ENCODE measurements at places on chromosomes 7 and 10.

DNA sequence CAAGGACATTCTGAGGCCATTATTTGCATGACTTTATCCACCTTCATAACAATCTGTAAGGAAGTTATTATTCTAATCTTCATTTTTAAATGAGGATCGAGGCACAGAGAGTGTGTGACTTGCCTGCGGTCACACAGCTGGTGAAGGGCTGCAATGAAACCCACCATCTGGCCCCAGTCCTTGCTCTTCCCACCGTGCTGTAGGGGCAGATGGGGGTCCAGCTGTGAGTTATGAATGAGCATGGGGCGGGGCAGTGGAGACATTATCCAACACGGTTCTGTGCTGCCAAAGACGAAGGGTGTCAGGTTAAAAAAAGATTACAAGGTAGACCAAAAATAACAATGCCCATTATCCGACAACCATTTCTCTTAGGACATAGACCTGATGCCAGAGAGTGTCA lies 417.5 kb upstream of the MGMT start:
- H3K4me3 ChIP-seq, result no peak overlapping the region
- no peak for DNase-seq
- H3K27ac ChIP-seq, result no peak overlapping the region
- no peaks in the 10 kb centered on the region for H3K36me3 ChIP-seq

GRCh38 chr10:26879744-26880143 lies 19.0 kb upstream of the ABI1 start:
- no peak overlapping the region for H3K27ac ChIP-seq
- peaks cover 25% of the 10 kb centered on the region for H3K27me3 ChIP-seq
- DNase-seq, result no peak
- no peaks in the 10 kb centered on the region for H3K4me1 ChIP-seq
- no peaks in the 10 kb centered on the region for H3K36me3 ChIP-seq

DNA sequence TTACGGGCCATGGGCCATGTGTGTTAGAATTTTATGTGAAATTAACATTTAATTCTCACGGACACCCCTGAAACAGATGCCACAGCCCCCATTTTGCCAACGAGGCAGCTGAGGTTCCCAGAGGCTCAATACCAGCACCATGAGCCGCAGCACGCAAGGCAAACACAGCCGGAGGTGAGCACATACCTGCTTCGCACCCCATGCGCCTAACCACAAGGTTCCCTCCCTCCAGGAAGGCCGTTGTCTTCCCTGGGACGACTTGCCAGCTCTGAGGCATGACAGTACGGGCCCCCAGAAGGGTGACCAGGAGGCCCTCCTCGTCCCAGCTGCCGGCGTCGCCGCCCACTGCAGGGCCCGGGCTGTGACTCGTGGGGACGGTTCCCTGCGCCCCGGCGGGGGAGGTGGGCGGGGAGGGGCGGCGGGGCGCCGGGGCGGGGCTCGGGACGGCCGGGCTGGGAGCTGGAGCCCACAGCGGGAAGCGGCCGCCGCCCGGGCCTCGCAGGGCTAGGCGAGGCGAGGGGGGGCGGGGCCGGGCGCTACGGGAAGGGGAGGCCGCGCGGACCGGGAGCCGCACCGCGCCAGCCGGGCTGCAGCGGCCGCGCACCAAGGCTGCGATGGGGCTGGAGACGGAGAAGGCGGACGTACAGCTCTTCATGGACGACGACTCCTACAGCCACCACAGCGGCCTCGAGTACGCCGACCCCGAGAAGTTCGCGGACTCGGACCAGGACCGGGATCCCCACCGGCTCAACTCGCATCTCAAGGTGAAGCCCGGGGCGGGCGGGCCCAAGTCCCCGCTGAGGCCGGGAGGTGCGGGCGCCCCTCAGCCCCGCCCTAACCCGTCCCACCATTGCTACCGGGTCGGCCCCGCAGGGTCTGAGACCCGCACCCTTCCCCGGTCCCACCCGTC lies at the start of gene CAV2:
TSS of gene CAV2 (plus strand) at position 571 of the 910 bp plus-strand sequence. CDS start at position 615, 44 bp downstream.
- H3K27me3 ChIP-seq, result peaks cover 22% of the 10 kb centered on the region
- H3K36me3 ChIP-seq, result no peaks in the 10 kb centered on the region
- peak within 1 kb of the TSS; percentile 76 for H3K27ac ChIP-seq
- no peak for DNase-seq
- H3K4me3 ChIP-seq, result peak within 1 kb of the TSS; percentile 91

DNA sequence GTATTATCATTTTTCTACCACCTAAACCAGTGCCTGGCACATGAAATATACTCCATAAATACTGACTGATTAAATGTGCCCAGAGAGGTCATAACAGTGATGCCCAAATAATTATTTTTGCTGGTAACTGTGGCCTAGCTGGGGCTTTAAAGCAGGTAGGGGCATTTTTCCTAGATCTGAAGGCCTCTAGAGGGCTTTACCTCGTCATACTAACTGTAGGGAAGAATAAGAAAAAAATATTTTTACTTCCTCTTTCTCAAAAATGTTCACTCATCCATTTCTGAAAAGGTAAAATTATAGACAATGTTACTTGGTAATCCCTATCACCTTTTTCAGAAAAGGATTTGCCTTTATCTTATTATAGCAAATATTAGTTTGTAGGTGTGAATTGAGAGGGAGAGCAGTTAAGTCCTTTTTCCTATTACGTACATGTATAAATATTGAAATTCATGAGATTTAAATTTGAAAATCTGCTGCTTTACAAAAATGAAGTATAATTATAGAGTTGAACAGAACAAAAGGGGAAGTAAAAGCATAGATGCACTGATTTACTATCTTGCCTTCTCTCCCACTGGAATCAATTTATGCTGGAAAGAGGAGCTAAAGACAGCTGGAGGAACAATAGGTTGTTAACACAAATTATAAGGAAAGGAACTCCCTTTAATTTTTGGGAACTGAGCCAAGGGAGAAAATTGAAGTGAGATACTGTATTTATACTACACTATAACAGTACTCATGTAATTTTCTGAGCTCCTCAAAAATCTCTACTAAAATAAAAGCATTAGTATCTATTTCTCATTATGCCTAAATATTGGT lies 71.5 kb upstream of the NOBOX start:
- no peaks in the 10 kb centered on the region for H3K36me3 ChIP-seq
- H3K4me3 ChIP-seq, result no peak overlapping the region
- no peak for DNase-seq
- H3K4me1 ChIP-seq, result no peaks in the 10 kb centered on the region
- no peak overlapping the region for H3K27ac ChIP-seq

- peaks cover 9% of the 10 kb centered on the region for H3K4me1 ChIP-seq
- peaks cover 42% of the 10 kb centered on the region for H3K27me3 ChIP-seq
- H3K4me3 ChIP-seq, result peak overlapping the region; percentile 72
- no peak overlapping the region for H3K27ac ChIP-seq
- H3K36me3 ChIP-seq, result no peaks in the 10 kb centered on the region
These were observed 2.1 kb upstream of the BNIP3 start for GRCh38 chr10:131983780-131984179.

DNA sequence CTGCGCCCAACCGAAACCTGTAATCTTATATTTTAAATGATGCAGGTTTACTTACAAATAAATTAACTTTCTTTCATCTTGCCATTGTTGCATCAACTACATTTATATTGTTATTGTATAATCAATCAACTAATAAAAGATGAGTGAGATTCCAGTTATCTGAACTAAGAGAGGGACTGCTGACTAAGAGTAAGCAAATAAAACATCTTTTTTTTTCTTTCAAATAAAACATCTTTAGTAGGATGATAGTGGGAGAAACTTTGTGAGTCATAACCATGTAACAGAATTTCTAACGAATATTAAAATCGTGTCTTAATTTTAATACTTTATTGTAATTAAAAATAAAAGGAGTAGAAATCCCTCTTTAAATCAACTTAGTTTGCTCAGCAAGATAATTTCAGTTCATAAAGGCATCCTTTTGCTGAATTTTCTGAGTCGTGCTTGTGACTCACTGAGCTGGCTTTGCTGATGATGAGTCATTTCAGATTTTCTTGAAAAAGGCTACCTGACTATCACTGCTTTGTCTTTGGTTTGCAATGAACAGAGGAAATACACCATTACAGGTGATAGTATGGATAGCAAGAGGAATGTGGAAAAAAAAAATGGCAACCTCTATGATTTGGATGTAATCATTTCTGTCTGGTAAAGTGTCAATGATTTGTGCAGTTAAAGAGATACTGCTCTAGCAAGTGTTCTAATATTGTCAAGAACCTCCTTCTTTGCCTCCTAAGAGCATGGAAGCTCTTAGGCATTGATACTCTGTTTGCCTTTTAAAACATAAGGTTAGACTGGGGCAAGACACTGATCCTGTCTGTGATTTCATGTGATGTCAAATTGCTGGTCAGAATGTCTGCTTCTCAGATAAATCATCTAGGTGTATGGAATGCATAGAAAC lies 119.5 kb downstream of the GPR158 start:
- H3K27me3 ChIP-seq, result no peaks in the 10 kb centered on the region
- H3K27ac ChIP-seq, result no peak overlapping the region
- H3K4me3 ChIP-seq, result no peak overlapping the region
- no peaks in the 10 kb centered on the region for H3K36me3 ChIP-seq
- no peaks in the 10 kb centered on the region for H3K4me1 ChIP-seq
- no peak for DNase-seq

- DNase-seq, result no peak
- H3K4me3 ChIP-seq, result no peak overlapping the region
- peak overlapping the region; percentile 49 for H3K27ac ChIP-seq
These were observed 21.8 kb downstream of the MAP3K8 start for GRCh38 chr10:30455816-30456215.

GRCh38 chr10:127881262-127881661 lies 11.5 kb downstream of the CLRN3 start:
- no peak overlapping the region for H3K27ac ChIP-seq
- H3K27me3 ChIP-seq, result no peaks in the 10 kb centered on the region
- H3K36me3 ChIP-seq, result no peaks in the 10 kb centered on the region
- H3K4me3 ChIP-seq, result no peak overlapping the region

- no peaks in the 10 kb centered on the region for H3K27me3 ChIP-seq
- no peak overlapping the region for H3K4me3 ChIP-seq
- H3K4me1 ChIP-seq, result peaks cover 9% of the 10 kb centered on the region
- DNase-seq, result no peak
These were observed 153.3 kb downstream of the LRRTM3 start for GRCh38 chr10:67079126-67079525.

DNA sequence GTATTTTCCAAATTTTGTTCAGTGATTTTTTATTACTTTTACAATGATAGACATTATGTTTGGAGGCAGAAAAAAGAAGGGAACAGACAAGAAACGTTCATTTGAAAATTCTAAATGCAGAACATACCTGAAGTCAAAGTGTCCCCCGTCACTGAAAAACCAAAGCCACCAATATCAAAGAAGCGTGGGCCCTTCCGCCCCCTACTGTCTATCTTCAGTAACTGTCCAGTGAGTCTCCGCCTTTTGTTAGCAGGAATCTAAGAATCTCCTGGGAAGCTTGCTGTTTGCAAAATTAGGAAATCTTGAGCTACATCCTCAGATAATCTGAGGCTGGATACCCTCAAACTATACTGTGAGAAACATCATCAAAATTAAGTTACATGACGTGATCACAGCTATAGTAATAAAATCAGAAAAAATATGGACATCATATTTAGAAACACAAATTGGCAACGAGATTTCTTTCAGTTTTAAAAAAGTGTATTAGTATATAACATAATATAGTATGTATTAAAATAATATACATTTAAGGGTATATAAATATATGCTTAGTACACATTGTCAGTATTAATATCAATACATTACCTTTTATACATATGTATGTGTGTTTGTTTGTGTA lies 169.3 kb upstream of the AKR1E2 start:
- H3K4me1 ChIP-seq, result peaks cover 20% of the 10 kb centered on the region
- H3K27ac ChIP-seq, result no peak overlapping the region
- H3K4me3 ChIP-seq, result no peak overlapping the region
- H3K36me3 ChIP-seq, result no peaks in the 10 kb centered on the region
- no peaks in the 10 kb centered on the region for H3K27me3 ChIP-seq

- DNase-seq, result no peak
- peak overlapping the region; percentile 94 for H3K27ac ChIP-seq
- peaks cover 9% of the 10 kb centered on the region for H3K36me3 ChIP-seq
- peak overlapping the region; percentile 94 for H3K4me3 ChIP-seq
- no peaks in the 10 kb centered on the region for H3K27me3 ChIP-seq
These were observed 476 bp upstream of the ZNF33B start for GRCh38 chr10:42638821-42639270.

DNA sequence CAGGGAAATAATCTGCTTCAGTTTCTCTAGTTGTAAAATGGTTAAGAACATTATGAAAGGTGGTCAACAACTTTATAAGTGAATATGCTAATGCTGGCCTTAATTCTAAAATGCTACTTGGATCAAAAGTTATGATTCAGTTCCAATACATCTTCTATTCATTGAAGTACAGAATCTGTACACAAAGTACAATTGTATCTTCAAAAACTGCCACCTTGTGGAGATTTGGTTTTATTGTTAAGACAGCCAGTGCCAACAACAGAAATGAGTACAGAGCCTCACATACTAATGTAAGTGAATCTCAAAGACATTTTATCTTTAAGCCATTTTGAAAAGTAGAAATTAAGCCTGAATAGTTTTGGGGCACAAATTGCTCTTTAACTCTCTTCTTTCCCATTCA lies 194.0 kb downstream of the CFTR start:
- peak overlapping the region; percentile 82 for H3K4me3 ChIP-seq
- no peak for DNase-seq
- peaks cover 12% of the 10 kb centered on the region for H3K4me1 ChIP-seq
- H3K27ac ChIP-seq, result peak overlapping the region; percentile 90
- no peaks in the 10 kb centered on the region for H3K36me3 ChIP-seq

DNA sequence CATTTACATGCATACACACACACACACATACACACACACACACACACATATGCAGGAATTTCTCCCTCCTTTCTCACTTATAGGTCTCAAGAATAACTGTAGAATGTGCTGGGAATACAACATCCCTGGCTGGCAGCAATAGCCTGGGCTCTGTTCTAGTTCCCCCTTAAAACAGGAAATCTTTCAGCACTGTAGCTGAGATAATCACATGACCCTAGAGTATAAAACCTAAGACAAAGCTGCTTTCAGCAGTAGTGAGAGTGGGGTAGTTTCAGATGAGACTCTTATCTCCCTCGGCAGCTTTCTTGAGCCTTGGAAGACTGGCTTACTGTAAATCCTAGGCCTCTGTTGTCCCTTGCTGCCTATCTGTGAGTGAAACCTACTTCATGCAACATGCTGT lies 137.4 kb upstream of the AKR1E2 start:
- H3K27ac ChIP-seq, result no peak overlapping the region
- H3K36me3 ChIP-seq, result no peaks in the 10 kb centered on the region
- peaks cover 26% of the 10 kb centered on the region for H3K4me1 ChIP-seq
- DNase-seq, result no peak
- H3K4me3 ChIP-seq, result no peak overlapping the region

GRCh38 chr7:11567571-11567970 lies 264.4 kb downstream of the THSD7A start:
- H3K27ac ChIP-seq, result no peak overlapping the region
- no peaks in the 10 kb centered on the region for H3K36me3 ChIP-seq
- no peaks in the 10 kb centered on the region for H3K27me3 ChIP-seq
- peaks cover 5% of the 10 kb centered on the region for H3K4me1 ChIP-seq

GRCh38 chr7:80819503-80819902 lies 99.3 kb downstream of the SEMA3C start:
- no peak overlapping the region for H3K27ac ChIP-seq
- no peaks in the 10 kb centered on the region for H3K27me3 ChIP-seq
- H3K36me3 ChIP-seq, result peaks cover 20% of the 10 kb centered on the region
- peaks cover 8% of the 10 kb centered on the region for H3K4me1 ChIP-seq
